Muscle of leg (tissue), 16 donors: ENCODE measurements at places on chromosomes 5 and 9. TPM values are rescaled to one million over a fixed set of nuclear protein-coding genes. Genes with fewer than 3 reads are reported as not detected.

DNA sequence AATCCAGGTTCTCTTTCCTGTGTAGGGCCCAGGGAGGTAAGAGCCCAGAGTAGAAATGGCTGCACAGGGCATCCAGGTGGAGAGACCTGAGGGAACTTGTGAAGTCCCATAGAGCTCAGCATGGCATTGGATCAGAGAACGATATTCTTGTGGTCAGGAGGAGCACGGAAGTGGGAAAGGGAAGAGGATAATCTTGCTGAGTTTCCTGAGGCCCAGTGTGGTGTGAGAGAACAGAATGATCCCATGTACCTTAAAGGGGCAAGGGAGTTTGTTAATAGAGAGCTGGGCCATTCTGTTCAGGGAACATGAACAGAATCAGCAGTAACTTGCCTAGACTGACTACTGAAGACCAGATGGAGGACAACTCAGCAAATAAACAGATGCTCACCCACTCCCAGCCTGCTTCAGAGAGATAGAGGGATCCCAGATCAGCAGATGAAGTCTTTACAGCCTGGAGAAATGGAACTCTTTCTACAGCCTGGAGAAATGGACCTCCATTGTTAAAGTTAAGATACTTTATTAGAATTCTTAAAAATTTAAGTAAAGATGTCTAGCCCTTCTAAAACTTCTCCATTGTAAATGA is 119.7 kb upstream of the ELL2 start:
- DNase-seq: no peak

- DNase-seq: peak; percentile 66
Observed at GRCh38 chr5:127885176-127885575, 182.0 kb downstream of the CCDC192 start.

DNA sequence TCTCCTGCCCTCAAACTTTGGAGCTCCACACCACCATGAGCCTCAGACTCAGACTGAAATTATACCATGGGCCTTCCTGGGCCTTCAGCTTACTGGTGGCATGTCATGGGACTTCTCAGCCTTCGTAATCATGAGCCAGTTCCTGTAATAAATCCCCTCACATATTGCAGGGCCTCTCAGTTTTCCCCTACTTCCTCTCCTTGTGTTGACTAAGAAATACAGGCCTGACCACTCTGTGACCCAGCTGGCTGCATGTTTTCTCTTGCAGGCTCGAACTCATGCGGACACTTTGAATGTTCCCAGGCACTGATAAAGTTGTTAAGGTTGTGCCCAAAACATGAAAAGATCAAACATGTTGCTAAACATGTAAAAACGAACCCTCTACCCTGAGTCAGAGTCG is 26.2 kb upstream of the SHC3 start:
- no peak for DNase-seq

DNA sequence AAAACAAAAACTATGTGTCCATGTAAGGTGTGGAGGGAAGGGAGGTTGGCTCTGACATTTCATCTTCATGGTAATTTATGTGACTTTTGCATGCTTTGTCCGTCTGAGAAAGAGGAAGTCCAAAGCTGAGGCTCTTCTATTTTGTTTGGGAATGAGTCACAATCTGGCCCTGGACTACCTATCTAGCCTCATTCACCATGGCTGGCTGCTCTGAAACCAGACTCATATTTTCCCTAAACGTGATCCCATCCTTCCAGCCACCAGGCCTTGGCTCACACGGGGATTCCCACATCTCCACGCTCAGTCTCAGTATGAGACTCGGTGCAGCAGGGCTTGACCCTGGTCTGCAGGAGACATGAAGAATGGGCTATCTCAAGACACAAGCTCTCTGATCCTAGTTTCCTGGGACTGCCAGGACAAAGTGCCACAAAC is 672.8 kb downstream of the ACTL7B start:
- peak; percentile 37 for DNase-seq

- DNase-seq: no peak
Observed at GRCh38 chr9:137147793-137148160, 8.8 kb downstream of the GRIN1 start.

- peak; percentile 46 for DNase-seq
Observed at GRCh38 chr5:74895906-74896305, 29.7 kb upstream of the FAM169A start.

The C1QTNF3 gene
- 131 TPM for total RNA-seq
